ENCODE measurements at places on chromosomes 7 and 10.

DNA sequence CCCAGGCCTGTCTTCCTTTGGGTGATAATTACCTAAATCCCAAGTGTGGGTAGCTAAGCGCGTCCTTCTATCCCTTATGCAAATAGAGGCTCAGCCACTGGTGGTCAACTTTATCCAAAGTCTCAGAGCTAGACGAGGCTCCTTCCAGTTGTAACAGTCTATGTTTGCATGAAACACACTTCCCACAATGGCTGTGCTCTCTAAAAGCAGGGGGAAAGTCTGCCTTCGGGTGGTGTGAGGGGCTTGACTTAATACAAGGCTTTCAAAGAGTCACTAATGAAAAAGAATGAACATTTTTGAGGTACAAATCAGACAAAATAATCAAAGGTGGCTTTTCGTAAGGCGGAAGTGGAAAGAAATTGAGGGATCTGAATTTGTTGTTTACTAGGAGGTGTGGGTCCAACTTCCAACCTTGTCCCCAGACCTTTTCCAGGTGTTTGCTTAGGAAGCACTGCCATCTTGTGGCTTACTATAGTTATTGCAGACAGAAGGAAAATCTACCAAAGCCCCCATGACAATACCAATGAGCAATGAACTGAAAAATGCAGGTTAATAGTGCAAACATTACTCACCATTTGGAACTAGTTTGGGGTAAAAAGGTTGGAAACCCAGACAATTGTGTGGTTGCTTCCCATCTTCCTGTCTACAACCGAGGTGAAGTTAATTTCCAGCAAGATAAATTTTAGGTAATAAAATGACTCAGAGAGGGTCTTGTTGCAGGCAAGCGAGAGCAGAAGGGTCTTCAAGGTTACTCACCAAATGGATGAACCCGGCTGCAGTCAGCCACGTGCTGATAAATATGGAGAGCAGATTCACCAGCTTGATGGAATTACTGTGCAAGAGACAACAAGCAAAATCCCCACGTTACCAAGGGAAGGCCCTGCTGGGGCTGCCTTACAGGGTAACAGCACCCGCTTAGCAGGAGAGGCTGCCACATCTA lies 525.7 kb downstream of the KCNMA1 start:
- peak; percentile 45 for DNase-seq

- no peak for DNase-seq
Observed at GRCh38 chr7:123432601-123433000, 101.8 kb downstream of the IQUB start.

DNA sequence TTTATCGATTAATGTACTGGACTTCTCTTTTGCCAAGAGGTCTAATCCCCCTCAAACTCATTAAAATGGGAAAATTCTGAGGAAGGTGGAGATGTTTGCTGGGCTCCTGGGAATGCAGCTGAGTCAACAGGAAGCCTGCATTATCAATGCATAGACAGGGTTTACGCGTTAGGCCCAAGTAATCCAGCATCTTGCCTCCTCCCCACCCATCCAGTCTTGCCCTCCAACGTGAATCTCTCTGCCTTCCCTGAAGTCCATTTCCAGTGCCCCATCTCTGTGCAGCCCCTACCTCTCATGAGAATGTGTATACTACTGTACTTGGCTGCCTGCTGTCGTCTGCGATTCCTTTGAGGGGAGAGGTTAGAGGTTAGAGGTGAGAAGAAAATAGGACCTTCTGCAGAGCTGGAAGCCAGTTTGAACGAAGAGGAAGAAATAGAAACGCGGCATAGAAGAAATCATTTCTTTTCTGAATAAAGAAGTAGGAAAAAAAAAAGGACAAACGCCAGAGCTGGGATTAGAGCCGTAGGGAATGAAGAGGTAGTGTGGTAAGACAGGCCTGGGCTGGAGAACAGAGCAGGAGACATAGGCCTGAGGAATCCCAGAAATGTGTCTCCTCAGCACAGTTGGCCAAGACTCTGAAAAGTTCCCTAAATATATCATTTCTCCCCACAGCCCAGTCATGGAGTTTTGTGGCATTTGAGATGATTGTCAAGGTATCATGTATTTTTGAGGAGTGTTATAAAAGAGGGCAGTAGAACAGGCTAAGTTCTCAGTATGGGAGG lies 75.6 kb downstream of the MYOF start:
- DNase-seq = no peak

GRCh38 chr7:44348300-44348699 lies 22.9 kb upstream of the CAMK2B start:
- DNase-seq = peak; percentile 73

- peak; percentile 21 for DNase-seq
Observed at GRCh38 chr10:42755028-42755451, 27.6 kb upstream of the BMS1 start.

DNA sequence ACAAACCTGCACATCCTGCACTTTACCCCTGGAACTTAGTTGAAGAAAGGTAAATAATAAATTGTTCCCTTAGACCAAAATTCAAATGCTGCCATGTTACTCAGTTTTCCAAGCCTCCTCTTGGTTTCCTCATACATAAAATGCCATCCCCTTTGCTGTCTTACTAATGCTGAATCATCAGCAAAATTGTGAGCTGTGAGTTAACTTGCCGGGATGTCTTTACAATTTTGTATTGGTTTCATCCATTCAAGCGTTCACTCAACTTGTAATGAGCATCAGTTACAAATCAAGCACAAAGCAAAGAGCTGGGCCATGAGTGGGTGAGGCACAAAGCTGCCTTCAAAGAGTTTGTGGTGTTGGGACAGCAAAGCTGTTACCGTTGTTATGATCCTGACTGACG lies 395.8 kb upstream of the ZMIZ1 start:
- DNase-seq = no peak

- no peak for DNase-seq
Observed at GRCh38 chr7:85014936-85015660, 171.8 kb downstream of the SEMA3D start.

DNA sequence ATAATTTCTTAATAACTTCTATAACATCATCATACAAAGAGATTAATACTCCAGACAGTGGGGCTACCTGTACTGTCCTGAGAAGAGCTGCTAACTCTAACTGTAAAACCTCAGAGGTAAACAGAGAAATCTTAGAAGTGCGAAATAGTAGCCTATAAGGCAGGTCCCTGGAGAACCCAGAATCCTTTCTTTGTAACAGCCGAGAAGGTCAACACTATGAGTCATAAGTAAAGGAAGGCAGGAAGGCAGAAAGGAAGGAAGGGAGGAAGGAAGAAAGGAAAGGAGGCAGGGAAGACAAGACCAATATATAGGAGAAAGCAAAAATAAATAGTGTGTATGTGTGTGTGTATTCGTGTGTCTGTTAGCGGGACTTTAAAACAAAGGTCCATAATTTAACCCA lies 540.6 kb downstream of the ZWINT start:
- no peak for DNase-seq

DNA sequence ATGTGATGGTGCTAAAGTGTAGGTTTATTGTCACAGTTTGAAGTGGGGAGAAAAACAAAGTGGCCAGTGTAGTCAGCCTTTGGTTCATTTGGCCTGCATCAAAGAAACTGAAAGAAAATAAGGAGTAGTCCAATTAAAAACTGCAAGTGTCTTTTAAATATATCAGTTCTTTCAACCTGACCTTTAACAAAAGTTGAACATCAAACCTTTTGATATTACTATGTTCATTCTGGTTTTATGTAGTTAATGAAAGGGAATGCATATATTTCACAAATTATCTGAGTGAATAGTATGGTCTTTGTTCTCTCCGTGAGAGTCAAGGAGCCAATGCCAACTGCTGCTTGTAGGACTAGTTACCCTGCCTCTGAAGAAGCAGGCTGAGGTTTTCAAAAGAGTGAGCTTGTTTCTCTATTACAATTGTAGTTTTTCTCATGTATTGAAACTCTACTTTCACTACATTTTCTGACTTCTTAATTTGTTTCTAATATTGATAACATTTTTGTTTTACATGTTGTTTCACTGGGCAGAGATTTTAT lies 1160.8 kb upstream of the LRRTM3 start:
- DNase-seq = no peak

DNA sequence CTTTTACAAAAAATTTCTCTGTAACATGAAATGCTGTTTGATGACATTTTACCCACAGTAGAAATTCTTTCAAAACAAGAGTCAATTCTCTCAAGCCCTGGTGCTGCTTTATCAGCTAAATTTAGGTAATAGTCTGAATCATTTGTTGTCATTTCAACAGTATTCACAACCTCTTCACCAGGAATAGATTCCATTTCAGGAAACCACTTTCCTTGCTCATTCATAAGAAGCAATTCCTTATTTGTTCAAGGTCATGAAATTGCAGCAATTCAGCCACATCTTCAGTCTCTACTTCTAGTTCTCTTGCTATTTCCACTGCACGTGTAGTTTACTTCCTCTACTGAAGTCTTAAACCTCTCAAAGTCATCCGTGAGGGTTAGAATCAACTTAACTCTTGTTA lies 14.1 kb downstream of the STAG3 start:
- no peak for DNase-seq

DNA sequence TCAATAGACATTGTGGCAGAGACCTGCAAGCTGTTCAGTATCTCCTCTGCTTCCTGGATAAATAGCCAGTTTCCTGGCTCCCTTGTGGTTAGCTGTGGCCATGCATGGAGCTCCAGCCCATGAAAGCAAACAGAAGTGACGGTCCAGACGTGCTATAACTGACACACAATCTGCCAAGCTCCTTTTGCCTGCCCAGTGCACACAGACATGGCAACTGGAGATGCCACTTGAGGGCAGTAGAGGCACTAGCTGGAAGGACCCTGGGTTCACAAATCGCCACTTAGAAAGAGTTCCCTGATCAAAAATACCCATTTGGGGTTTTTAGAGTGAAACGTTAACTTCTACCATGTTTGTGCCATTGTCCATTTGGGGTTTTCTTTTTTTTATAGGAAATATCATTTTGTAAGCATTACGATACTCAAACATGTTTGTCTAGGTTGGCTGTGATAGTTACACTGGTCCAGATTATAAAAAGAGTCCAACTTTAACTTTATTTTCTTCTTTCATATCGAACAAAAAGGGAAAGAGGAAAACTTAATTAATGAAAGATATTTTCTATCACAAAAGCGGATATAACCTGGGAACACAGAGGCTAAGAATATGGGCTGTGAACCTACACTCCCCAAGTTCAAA lies 31.3 kb downstream of the KIN start:
- peak; percentile 8 for DNase-seq

All from germinal center (tissue), 1 donor.